Cerebellar cortex (tissue), 1 donor: ENCODE measurements at places on chromosomes 13 and 19.

- DNase-seq = no peak
Measured at GRCh38 chr13:26340807-26341206, 86.9 kb downstream of the CDK8 start.

DNA sequence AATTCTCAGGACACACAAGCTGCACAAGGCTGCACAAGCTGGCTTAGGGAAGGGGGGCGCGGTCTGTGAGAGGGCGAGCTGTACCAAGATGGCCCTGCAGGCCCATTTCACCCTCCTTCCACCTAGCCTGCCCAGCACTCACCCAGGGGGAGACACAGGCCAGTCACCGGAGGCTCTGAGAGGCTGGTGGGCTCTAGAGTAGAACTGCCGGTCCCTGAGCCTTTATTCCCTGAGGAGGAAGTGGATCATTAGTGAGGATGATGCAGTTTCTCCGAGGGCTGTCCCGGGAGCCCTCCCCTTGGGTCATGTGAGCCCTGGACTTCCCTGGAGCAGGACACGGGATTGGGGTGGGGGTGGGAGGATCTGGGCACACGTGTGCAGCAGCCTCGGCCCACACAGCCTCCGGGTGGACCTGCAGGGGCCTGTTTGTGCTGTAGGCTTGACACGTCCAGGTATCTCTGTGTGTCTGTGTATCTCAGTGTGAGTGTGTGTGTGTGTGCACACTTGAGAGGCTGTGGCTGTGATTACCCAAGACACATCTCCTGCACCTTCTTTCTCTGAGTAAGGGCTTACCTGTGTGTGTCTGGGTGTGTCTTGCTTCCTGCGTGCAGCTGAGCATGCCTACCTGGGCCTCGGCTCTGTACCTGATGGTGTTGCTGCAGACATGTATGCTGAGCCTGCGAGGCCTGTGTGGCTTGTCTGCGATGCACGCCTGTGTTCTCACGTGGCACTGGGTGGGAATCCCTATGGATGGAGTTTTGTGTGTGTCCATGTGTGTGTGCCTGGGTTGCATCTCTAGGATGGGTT, at the start of gene ACP5:
Gene ACP5, minus strand, starts transcription at position 195 of the 807 bp plus-strand sequence. CDS start 328 bp downstream, outside the sequence.
- DNase-seq = no peak

DNA sequence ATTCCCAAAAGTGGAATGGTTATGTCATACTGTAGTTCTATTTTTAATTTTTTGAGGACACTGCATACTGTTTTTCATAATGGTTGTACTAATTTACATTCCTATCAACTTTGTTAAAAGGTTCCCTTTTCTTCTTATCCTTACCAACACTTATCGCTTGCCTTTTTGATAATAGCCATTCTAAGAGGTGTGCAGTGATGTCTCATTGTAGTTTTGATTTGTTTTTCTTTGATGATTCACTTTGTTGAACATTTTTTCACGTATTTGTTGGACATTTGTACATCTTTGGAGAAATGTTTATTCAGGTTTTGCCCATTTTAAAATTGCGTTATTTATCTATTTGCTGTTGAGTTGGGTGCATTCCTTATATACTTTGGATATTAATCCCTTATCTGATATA, 188.8 kb upstream of the SPRY2 start:
- DNase-seq = no peak

- peak; percentile 43 for DNase-seq
Measured at GRCh38 chr13:109785141-109785891, 1.1 kb downstream of the IRS2 start.

DNA sequence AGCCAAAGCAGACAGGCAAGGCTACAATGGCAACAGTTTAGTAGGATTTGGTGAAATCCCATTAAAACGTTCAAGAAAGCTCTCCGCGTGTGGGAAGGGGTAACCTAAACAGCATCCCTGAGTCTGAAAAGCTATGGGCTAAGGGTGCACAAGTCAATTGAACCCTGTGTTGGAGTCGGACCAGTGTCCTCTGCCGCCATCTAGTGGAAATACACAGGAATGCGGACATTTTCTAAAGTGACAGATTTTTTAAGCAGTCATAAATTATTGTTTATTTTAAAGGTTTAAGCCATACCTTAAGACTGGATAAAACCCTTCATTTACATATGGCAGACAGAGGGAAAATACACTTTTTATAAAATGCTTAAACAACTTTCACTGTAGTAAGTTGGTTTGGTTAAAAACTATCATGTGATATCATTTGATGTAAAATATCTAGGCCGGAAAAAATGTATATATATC, 26.5 kb upstream of the LSM14A start:
- DNase-seq = peak; percentile 78

DNA sequence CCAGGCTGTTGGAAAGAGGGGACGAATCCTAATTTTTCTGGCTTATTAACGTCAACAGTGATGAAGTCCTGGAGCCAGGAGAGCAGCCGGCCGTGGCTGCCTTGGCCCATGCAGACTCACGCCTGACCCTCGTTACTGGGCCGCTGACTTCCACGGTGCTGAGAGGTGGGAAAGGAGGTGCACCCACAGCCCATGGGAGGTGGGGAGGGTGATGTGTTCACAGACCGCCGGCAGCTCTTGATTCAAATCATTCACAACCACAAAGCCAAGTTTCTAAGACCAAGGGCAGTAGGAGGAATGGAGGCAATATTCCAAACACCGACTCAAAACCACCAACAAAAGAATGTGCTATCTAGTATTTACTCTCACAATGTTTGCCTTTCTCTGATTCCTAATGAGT, 24.3 kb downstream of the COL4A2 start:
- DNase-seq = no peak

DNA sequence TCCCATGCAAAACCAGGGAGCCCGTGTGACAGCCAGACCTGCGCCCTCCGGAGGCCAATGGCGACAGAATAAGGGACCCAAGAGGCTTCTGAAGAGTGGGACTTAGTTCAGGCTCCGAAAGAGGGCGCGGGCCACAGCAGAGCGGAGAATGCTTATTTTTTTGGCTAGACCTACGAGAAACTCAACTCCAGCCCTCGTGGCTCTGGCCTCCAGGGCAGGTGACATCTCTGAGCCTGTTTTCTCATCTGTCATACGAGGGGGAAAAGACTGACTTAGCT, 23.0 kb downstream of the DPP9 start:
- DNase-seq = no peak

DNA sequence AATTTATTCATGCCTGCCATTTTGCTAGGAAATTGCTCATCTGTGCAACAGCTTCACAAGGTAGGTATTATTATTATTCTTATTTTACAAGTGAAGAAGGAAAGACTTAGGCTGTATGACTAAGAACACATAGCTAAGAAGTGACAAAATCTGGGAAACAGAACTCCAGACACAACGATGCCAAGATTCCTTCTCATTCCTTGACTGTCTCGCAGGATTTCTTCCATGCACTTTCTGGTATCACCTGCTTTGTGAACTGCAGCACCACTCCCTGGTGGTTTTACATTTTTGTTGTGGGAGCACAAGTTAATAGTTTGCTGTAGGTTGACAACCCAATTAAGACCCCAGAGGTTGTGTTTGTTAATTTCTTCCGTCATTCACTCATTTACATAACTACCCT, 188.5 kb downstream of the LACC1 start:
- DNase-seq = no peak
